ENCODE measurements at places on chromosomes 16 and 17. TPM values are rescaled to one million over a fixed set of nuclear protein-coding genes. Genes with fewer than 3 reads are reported as not detected.
A peak's percentile ranks its signal among the peaks of the same experiment; 100 is the strongest.

DNA sequence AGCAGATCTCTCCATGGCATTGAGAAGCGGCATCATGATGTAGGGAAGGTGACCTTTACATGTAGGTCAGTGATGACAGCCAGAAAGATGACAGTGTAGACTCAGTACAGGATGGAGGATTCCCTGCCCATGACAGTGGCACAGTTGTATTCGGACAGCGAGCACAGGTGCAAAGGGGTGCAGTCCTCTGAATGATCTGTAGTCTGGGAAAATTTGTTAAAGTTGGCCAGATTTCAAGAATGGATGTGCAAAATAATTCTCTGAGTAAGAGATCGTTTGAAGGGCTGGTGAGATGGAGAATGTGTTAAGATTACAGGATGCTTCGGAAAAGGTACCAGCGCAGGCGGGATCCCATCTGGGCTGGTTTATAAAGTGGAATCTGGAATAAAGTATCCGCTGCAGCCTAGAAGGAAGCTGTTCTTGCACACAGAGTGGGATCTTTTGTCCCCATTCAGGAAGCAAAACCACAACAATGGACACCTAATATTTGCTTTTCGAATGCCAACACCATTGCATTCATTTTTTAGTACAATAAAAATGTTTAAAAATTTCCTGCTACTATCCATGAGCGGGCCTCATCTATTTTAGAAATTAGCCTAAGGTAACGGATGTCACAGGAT, 101.2 kb downstream of the RPTOR start:
- DNase-seq, result no peak

RNF166 gene
- total RNA-seq, result 19.0 TPM

- peak; percentile 74 for DNase-seq
These were observed 3.0 kb upstream of the COL1A1 start for GRCh38 chr17:50204431-50204830.

DNA sequence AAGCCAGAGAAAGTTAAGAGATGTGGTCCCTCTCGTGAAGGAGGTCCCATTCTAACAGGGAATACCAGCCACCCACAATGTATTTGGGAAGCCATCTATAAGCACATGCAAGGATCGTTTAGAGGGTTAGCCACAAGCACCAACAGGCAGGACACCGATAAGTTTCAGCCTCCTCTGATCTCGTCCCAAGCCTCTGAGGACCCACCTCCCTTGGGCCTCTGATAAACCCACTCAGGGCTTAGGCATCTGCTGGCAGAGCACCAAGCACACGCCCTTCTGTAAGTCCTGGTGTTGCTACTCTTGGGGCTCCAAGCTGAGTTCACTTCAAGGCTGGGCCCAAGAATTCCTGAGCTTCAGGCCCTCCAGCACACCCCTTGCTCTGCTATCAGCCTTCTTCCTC, 5.4 kb upstream of the PNPO start:
- no peak for DNase-seq

DNA sequence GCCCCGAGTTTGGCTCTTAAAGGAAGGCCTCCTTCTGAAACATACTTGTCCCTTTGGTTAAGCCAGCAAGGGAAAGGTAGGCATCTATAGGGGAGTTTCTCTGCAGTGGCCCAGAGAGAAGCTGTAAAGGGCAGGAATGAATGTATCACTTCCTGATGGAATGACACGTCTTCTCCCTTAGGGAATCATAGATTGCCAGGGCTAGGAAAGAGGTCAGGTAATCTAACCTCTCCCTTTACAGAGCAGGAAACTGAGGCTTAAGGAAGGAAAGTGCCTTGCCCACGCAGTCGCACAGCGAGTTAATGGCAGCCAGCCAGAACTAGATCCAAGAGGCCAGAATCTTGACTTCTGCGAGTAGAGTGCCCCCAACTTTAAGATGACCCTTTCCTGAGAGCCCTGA, 66.1 kb downstream of the NEUROD2 start:
- DNase-seq, result no peak

DNA sequence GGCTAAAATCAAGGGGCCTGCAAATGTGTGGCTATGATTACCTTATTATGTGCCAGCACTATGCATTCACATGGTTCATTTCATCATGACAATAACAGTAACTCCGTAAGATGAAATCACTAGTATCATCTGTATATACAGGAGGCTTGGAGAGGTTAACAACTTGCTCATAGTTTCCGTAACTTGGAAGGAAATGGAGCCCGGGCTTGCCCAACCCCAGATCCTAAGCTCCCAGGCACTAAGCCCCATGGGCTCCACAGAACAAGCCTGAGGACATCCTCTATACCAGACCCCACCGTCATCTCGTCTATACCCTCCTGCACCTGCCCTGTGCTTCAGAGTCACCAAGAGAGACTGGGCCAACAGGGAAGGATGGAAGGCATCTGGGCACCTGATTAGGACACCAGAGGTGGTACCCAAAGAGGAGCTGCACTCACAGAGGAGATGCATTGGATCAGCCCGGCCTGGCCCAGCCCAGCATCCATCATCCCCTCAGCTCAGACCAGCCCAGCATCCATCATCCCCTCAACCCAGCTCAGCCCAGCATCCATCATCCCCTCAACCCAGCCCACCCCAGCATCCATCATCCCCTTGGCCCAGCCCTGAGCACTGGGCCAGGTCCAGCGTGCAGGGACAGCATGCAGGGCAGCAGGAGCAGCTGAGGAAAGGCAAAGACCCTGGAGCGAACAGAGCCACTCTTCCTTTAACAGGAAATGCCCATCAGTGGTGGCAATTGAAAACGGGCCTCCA, 28.5 kb downstream of the NSMCE1 start:
- peak; percentile 66 for DNase-seq

DNA sequence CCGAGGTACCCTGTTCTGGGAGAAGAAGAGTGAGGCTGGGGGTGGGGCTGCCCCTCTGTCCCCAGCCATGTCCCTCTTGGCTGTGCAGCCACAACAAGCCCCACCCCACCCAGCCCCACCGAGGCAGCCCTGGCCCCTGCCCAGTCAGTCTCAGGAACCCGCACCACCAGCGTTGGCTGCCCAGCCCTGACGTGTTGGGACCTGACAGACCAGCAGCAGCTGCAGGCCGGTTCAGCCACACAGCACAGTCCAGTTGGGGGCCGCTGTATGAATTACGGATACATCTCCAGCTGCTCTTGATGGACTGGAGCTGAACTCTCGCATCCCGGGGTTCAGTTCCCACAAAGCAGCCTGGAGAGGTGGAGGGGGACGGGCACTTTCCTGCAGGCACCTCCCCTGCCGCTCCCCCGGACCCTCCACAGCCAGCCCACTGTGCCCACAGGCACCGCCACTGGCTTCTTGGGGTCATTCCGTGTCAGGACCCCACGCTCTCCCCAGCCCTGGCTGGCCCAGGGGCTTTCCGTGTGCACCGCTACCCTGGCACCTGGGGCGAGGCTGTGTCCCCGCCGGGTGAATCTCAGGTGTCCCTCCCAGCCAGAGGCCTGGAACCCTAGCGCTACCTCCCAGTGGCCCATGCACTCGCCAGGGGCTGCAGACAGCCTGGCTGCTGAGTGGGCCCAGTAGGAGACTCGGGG, 7.1 kb downstream of the CDH15 start:
- DNase-seq, result no peak

DNA sequence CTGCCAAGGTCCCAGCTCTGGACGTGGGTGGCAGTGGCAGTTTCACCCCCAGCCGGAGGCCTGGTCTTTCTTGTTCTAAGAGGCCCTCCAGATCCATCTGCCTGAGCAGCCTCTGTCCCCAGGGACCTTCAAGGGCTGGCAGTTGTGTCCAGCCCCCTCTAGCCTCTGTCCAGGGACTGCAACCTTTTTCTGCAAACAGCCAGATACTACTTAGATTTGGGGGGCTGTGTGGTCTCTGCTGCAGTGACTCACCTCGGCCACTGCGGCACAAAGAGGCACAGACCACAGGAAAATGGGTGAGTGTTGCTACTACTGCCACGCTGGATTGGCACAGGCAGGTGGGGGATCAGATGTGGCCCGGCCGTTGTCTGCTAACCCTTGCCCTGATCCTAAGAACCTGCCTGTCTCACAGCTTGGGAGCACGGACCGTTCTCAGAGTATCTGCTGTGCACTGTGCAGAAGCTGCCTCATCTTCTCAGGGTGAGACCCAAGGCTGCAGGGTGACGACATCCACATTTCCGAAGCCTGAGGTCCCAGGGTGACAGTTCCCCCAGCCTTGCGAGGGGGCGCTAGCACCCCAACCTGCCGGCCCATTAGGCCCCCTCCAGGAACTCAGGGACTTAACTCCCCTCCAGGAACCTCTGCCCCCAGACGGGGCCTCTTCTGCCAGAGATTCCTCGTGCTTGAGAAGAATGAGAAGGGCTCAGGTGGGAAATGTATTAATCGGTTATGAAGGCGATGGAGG, 27.6 kb downstream of the MXRA7 start:
- DNase-seq, result peak; percentile 69

DNA sequence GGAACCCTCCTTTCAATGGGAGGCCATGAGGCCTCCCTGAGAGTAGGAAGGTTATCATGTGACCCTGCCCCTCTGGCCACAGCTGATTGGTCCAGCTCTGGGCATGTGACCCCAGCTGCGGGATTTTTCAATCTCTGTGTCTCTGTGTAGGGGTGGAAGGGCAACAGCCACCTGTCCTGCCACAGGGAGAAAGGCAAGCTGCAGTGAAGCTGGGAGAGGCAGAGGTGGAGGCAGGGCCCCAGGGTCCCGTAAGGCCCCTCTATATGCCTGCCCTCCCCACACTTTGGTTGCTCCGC, 10.9 kb downstream of the DNAAF8 start:
- DNase-seq, result no peak

TOM1L1 gene
- total RNA-seq, result 4.7 TPM

DNA sequence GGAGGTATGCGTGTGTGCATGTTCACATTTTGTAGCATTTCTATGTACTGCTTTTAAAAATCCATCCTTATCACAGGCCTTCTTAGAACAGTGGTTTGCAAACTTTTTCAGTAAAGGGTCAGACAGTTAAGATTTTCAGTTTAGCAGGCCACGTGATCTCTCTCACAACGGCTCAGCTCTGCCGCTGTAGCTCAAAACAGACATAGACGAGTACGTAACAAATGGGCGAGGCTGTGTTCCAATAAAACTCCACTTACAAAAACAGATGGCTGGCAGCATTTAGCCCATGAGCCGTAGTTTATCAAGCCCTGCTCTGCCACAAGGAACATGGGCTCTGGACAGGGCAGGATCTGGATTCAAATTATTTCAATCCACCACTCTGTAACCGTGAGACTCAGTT, 141.8 kb downstream of the XYLT1 start:
- DNase-seq, result no peak

PYY gene
- total RNA-seq, result not detected

ABCA8 gene
- 70.7 TPM for total RNA-seq

DNA sequence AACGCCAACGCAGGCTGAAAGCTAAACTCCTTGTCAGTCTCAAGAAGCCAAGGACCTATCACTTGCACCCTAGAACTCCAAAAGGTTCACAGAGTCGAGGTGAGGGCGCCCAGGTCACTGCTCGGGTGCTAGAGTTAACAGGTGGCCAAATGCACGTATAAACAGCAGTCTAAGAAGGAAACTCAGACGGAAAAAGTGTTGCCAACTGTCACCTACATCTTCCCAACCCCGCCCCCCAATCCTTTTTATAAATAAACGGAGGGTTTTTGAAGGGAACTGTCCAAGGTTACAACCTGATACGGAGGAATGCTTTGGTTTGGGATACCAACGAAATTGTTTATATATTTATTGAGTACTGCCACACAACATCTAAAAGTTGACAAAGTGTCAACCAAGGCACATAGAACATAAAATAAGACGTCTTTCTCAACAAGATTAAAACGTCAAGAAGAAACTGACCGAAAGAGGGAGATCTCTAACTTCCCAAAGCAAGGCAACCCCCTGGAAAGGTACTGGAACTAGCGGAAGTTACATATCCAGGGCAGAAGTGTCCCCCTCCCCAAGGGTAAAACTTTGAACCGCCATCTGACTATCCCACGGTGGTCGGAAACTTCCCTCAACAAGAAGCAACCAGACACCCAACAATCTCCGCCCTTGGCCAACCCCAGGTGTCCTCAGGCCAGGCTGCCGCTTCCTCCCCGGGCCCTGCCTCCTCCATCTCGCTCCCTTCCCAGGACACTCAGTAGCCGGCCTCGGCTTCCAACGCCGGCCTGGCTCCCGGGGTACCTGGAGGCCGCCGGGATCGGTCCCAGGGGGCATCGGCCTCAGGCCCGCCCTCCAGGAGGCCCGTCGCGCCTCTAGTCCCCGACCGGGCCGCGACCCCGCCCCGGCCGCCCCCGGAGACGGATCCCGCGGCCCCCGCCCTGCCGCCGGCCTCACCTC, 982 bp downstream of the SPAG9 start:
- peak; percentile 82 for DNase-seq

GRCh38 chr16:57800200-57801097, 1.8 kb downstream of the KIFC3 start:
- no peak for DNase-seq

AGRP gene
- total RNA-seq, result not detected

DNA sequence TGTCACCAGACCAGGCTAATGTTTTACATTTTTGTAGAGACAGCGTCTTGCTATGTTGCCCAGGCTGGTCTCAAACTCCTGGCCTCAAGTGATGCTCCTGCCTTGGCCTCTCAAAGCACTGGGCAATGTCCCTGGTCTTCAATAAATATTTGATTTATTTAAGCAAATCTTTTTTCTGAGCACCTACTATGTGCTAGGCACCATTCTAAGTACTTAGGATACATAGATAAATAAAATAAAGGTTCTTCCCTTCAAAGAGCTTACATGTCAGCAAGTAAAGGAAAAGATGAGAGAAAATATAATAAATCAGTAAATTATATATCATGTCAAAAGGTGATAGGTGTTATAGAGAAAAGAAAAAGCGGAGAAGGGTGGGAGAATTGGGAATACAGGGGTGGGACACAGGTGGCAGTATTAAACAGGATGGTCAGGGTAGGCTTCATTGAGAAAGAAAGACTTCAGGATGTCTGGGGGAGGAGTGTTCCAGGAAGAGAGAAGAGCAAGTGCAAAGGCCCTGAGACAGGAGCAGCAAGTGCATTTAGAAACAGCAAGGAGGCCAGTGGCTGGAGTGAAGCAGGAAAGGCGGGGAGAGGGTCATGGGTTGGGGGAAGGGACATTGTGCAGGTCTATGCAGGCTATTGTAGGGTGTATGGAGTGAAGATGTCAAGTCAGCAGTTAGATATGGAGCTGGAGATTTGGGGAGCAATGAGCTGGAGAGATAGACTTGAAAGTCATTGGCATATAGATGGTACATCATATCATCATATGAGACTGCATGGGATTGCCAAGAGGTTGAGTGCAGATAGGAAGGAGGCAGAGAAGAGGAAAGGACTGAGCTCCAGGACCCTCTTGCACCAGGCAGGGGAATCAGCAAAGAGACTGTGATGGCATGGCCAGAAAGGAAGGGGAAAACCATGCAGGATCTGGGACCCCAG, 11.3 kb downstream of the ABCC3 start:
- no peak for DNase-seq

DNA sequence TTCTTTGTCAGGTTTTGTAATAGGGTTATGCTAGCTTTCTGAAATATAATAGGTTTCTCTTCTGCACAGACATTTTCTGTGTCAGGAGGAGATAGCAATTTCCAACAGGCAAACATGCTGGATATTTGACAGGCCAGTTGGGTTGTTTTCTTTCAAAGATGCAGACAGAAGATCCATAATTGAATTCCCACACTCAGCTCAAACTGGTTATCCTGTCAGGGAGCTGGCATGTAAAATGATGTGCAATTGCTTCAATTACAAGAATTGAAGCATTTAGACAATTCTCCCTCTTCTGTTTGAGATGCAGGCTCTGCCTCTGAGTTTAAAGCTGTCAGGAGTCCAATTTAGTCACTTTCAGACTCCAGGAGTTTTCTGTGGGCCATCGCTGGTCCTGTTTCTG, 146.2 kb upstream of the ZKSCAN2 start:
- no peak for DNase-seq

GRCh38 chr17:58353389-58353825, 1.4 kb upstream of the SUPT4H1 start:
- no peak for DNase-seq

CRHR1 gene
- not detected for total RNA-seq

TANC2 gene
- 24.9 TPM for total RNA-seq

GRCh38 chr16:23786964-23787561, 32.2 kb downstream of the CHP2 start:
- no peak for DNase-seq
